HT-29 (cell line): ENCODE measurements at places on chromosomes 1 and 21. TPM values are rescaled to one million over a fixed set of nuclear protein-coding genes. Genes with fewer than 3 reads are reported as not detected.

GRCh38 chr1:110594456-110595352 is 11.5 kb downstream of the KCNA2 start:
- no peak for DNase-seq

GRCh38 chr1:100137602-100138001 is 4.6 kb downstream of the TRMT13 start:
- no peak for DNase-seq

DNA sequence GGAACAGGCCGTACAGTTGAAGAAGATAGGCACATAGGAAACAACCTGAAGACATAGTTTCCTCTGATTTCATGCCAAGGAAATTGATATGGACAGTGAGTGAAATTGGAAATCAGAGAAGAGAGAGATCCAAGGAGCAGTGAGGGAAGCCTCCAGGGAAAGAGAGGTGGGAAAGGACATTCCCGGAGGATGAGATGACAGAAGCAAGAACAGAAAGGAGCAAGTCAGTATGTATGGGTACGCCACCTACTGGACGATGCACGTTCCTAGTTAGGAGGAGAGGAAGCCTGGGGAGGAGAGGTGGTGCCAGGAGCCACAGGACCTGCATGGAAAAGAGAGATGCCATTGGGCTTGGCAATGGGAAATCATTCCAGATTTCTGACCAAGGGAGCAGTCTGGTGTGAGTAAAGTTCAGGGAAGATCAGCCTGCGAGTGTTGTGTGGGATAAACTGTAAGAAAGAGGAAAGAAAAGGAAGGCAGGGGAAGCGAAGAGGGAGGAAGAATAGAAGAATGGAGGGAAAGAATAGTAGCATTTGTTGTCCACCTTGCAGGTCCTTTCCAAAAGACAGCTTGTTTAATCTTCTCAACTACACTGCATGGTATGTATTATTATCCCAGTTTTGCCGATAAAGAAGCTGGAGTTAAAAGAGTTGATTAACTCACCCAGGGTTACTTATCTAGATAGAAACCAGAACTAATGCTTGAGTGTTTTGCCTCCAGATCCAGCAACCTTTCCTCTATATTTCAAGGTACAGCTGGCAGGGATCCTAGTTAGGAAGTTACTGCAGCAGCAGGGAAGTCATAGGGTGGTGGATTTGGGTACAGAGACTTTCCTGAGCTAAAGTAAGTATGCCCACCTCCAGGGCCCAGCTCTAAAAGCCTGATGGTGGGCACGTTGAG is 27.4 kb downstream of the C1orf116 start:
- peak; percentile 95 for DNase-seq

DNA sequence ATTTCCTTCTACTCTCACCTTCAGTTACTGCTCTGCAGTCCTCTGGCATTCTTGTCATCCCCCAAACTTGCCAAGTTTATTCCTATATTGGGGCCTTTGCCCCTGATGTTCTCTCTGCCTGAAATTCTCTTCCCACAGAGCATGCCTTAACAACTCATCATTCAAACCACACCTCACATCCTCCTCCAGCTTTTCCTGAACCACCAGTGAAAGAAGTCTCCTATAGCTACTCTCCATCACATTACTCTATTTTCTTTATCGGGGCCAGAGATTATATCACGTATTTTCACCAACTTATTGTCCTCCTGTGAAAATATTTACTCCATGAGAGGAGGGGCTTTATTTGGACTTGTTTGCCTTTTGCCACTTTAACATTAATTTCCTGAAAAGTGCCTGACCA is 32.1 kb downstream of the EXTL2 start:
- DNase-seq, result no peak

DNA sequence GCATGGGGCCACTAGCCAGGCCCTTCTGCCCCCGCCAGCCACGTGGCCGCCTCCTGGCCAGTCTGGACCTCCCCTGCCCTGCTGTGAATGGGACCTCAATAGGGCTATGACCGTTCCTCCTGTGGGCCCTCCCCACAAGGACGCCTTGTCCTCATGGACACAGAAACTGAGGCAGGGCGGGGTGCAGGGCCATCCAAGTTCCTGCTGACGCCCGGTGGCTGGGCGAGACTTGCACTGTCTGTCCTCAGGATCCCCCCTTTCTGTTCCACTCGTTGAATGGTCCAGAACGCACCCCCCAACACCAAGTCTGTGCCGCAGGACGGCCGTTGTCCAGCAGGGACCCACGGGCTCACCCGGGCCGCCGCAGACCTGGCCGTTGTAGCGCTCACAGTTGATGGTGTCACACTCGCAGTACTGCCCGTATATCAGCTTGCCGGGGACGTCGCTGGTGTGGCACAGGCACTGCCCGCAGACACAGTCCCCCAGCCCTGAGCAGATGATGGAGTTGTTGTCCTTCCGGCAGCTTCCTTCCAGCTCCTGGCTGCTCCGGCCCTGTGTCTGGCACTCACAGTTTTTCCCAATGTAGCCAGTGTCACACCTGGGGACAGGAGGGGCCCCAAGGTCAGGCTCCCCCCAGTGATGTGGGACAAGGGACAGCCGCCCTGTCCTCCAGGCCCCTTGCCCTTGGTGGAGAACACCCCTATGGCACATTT is 16.3 kb upstream of the PTTG1IP start:
- DNase-seq, result no peak

URB2 gene
- 18.7 and 20.7 TPM in 2 replicates for total RNA-seq

GRCh38 chr1:167938080-167938636 is 1.3 kb upstream of the MPC2 start:
- DNase-seq, result peak; percentile 23

- DNase-seq, result no peak
Observed at GRCh38 chr1:196774603-196775002, at the start of gene CFHR3. Gene CFHR3, plus strand, starts transcription at chr1:196774840. Its CDS starts 47 bp downstream, at chr1:196774887.

DNA sequence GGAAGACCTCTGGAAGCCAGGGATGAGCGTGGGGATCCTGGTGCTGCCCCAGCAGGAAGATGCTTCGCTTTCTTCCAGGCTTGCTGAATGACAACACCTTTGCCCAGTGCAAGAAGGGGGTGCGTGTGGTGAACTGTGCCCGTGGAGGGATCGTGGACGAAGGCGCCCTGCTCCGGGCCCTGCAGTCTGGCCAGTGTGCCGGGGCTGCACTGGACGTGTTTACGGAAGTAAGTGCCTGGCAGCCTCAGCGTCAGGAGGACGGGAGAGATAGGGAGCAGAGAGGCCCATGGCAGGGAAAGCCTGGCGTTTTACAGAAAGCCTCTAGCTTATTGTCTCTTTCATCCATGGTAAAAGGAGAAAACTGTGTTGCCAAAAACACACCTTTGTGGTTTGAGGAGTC is 23.5 kb downstream of the PHGDH start:
- no peak for DNase-seq

DNA sequence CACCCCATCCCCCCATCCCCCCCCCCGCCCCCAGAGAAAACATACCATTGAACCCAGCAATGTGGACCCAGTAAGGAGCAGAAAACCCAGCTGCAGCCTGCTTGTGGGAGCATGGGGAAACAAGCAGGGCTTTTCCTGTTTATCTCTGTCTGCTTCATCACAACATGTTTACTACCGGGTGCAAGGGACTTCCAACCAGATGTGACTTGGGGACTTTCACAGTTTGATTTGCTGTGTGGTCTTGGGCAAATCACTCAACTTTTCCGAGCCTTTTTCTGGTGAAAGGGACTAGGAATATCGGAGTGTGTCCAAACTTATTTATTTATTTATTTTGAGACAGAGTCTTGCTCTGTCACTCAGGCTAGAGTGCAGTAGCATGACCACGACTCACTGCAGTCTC is 3.2 kb downstream of the TMCC2 start:
- DNase-seq, result no peak

PALMD gene
- 0.16 and 0.31 TPM in 2 replicates for total RNA-seq

DNA sequence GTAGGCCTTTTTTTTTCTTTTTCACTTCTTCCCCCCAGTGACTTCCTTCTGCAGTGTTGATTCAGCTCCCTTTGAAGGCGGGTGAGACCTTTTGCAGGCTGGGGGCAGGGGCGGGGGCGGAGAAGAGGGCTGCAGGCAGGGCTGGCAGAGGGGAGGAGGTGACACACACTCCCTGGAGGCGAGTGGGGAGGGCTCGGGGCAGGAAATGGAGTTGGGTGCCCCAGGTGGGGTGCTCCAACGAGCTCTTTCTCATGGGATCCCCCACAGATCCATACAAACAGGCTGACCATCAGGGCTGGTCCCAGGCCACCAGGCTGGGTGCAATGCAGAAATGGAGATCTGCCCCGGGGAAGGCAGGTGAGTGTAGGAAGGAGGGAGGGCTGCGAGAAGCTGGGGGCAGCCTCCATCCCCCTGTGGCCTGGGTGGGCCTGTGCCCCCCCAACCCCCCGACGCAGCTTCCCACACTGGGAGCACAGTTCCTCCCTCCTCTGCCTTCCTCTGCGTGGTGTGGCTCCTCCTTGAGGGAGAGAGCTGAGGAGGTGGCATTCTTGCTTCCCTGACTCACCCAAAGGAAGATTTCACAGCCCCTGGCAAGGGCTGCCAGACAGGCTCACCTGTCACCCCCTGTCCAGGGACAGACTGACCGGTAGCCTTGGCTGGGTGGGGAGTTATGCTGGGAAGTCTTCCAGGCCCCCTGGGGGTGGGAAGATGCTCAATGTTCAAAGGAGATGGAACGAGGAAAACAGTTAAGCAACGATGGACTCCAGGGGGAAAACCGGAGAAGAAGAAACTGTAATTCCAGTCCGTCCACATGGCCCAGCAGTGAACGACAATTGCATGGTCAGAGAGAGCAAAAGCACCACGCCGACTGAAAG is 7.1 kb upstream of the ITGB2 start:
- peak; percentile 5 for DNase-seq

- no peak for DNase-seq
Observed at GRCh38 chr1:10720635-10721034, 75.8 kb downstream of the CASZ1 start.

NBPF19 gene
- total RNA-seq, result 4.4 and 5.1 TPM in 2 replicates
